ENCODE measurements at places on chromosomes 6 and 20.

DNA sequence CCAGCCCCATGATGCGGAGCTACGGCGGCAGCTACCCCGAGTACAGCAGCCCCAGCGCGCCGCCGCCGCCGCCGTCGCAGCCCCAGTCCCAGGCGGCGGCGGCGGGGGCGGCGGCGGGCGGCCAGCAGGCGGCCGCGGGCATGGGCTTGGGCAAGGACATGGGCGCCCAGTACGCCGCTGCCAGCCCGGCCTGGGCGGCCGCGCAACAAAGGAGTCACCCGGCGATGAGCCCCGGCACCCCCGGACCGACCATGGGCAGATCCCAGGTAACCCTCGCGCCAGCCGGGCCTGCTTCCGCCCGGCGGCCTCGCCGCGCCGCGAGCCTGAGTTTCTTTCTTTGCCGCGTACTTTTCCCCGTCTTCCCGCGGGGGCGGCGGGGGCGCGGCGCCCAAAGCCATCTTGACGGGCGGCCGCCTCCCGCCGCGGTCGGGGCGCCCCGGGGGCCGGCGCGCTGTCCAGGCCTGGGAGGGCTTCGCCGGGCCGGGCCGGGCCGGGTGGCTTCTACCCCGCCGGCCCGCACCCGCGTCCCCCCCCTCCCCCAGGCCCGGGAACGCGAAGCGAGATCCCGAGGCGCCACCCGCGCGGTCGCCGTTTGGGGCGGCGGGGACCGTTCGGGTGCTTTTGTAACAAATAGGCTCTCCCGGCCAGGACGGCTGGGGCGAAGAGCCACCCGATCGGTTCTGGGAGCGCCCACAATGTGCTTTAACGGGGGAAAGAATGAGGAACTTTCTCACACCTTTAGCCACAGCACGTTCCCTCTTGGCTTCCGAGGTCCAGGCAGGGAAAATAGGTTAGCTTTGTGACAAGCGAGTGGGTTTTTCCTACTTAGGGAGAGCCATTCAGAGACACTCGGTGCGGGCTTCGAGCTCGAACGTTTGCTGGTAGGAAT is 2.3 kb downstream of the ARID1B start:
- H3K27me3 ChIP-seq, result no peaks in the 10 kb centered on the region
- peak overlapping the region; percentile 99 for H3K4me3 ChIP-seq
- no peaks in the 10 kb centered on the region for H3K36me3 ChIP-seq
- peak overlapping the region; percentile 15 for H3K27ac ChIP-seq
- DNase-seq, result peak; percentile 46
- peaks cover 5% of the 10 kb centered on the region for H3K4me1 ChIP-seq

- H3K27ac ChIP-seq, result no peak overlapping the region
- H3K4me3 ChIP-seq, result peak overlapping the region; percentile 69
- H3K36me3 ChIP-seq, result peaks cover 4% of the 10 kb centered on the region
These were observed 838 bp downstream of the STMN3 start for GRCh38 chr20:63652192-63652980.

- no peaks in the 10 kb centered on the region for H3K4me1 ChIP-seq
- H3K27me3 ChIP-seq, result no peaks in the 10 kb centered on the region
- no peak overlapping the region for H3K4me3 ChIP-seq
- H3K27ac ChIP-seq, result no peak overlapping the region
- no peaks in the 10 kb centered on the region for H3K36me3 ChIP-seq
These were observed 37.5 kb upstream of the TMEM170B start for GRCh38 chr6:11500008-11500407.

DNA sequence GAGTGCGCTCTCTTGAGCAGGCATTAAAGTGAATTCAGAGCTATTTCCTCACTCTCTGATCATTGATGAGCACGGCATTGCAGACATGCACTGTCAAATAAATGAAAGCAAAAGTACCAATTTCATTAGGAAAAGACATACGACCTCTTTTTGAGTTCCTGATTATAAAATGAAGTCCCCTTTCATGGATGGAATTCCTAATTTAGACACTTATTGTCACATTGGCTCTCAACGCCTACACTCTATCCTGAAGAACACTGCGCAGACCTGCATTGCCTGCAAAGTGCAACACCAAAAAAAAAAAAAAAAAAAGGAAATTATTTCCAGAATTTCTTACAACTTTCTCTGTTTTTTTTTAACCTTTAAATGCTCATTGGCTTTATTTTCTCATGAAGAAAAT is 1.6 kb downstream of the ADGRB3 start:
- H3K4me1 ChIP-seq, result peaks cover 3% of the 10 kb centered on the region
- H3K4me3 ChIP-seq, result no peak overlapping the region
- peaks cover 65% of the 10 kb centered on the region for H3K27me3 ChIP-seq
- no peak overlapping the region for H3K27ac ChIP-seq
- no peak for DNase-seq

- peaks cover 13% of the 10 kb centered on the region for H3K27me3 ChIP-seq
- H3K4me1 ChIP-seq, result peaks cover 1% of the 10 kb centered on the region
- DNase-seq, result no peak
- H3K36me3 ChIP-seq, result no peaks in the 10 kb centered on the region
These were observed 58.2 kb downstream of the SMOC2 start for GRCh38 chr6:168499045-168499650.

DNA sequence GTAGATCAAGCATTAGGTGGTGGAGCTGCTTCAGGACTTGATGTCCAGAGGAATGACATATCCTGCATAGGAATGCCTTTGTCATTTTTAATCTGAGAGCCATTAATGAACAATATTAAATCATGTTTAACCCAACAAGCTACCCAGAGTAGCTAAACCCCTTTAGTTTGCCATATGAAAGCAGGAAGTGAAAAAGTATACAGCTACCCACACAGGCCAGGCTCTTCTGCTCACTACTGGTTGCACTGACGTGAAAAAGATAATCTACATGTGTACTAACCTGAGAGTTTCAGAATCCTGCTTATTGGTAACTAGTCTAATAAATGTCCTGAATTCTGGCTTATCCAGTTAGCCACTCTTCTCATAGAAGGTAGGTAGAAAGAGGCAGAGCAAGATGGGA is 19.9 kb downstream of the GLYATL3 start:
- H3K27ac ChIP-seq, result no peak overlapping the region
- DNase-seq, result no peak
- no peaks in the 10 kb centered on the region for H3K36me3 ChIP-seq
- H3K4me3 ChIP-seq, result no peak overlapping the region
- no peaks in the 10 kb centered on the region for H3K27me3 ChIP-seq
- H3K4me1 ChIP-seq, result no peaks in the 10 kb centered on the region

DNA sequence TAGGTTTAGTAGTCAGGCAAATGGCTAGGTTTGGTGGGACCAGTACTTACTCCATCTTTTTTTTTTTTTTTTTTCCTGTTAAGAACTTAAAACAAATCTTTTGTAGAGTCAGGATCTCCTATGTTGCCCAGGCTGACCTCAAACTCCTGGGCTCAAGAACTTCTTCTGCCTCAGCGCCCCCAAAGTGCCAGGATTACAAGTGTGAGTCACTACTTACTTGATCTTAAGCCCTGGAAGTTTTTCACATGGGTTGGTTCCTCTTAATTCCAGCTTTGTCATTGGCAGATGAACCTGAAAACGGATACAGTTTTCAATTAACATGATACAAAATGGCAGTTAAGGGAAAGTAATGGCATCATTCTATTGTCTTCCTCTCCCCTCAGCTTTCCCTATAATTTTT is 179.4 kb upstream of the JAG1 start:
- H3K27me3 ChIP-seq, result no peaks in the 10 kb centered on the region
- no peak overlapping the region for H3K27ac ChIP-seq
- peaks cover 5% of the 10 kb centered on the region for H3K4me1 ChIP-seq
- H3K4me3 ChIP-seq, result no peak overlapping the region
- no peaks in the 10 kb centered on the region for H3K36me3 ChIP-seq
- DNase-seq, result no peak

- no peak for DNase-seq
- no peak overlapping the region for H3K27ac ChIP-seq
- H3K4me1 ChIP-seq, result no peaks in the 10 kb centered on the region
These were observed 36.4 kb downstream of the SMLR1 start for GRCh38 chr6:130863415-130864230.

- H3K4me3 ChIP-seq, result no peak overlapping the region
- peaks cover 13% of the 10 kb centered on the region for H3K4me1 ChIP-seq
- no peaks in the 10 kb centered on the region for H3K27me3 ChIP-seq
- H3K27ac ChIP-seq, result peak overlapping the region; percentile 91
These were observed 23.4 kb upstream of the CCN5 start for GRCh38 chr20:44691424-44692423.

DNA sequence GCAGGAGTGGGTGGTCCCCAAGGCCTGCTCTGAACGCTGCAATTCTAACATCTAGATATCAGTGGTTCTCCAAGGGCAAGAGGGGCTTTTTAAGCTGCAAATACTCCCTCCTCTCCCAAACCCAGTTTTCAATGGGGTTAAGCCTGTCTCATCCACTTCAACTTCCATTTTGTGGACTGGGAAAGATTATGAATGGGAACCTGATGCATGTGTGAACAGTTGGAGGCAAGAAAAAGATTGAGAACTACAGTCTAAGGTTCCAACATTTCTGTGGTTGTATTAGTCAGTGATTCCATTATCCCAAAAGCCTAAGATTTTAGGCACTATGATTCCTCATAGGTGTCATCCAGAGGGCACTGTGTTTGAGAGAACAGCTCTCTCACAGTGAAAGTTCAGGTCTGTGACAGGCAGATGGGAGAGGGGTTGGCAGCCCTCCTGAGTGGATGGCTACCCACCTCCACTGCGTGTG is 53.7 kb downstream of the HNF4A start:
- H3K4me1 ChIP-seq, result peaks cover 7% of the 10 kb centered on the region
- DNase-seq, result no peak
- H3K27me3 ChIP-seq, result peaks cover 59% of the 10 kb centered on the region
- H3K27ac ChIP-seq, result no peak overlapping the region
- H3K4me3 ChIP-seq, result no peak overlapping the region

DNA sequence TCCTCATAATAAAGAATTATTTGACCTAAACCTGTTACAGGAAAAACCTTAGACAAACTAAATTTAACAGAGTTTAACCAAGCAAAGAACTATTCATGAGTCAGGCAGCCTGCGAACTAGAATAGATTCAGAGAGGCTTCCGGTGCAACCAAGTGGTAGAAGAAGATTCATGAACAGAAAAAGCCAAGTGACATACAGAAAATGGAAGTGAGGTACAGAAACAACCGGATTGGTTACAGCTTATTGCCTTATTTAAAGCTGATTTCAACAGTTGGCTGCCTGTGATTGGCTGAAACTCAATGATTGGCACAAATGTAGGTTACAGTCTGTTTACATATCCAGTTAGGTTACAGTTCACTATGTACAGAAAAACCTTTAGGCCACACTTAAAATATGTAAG is 10.1 kb downstream of the PPP1R3G start:
- peak; percentile 74 for DNase-seq
- peaks cover 3% of the 10 kb centered on the region for H3K36me3 ChIP-seq
- H3K4me3 ChIP-seq, result no peak overlapping the region
- H3K27ac ChIP-seq, result peak overlapping the region; percentile 77

GRCh38 chr6:79385893-79386292 is 151.3 kb downstream of the LCA5 start:
- H3K36me3 ChIP-seq, result no peaks in the 10 kb centered on the region
- no peak overlapping the region for H3K27ac ChIP-seq
- no peak overlapping the region for H3K4me3 ChIP-seq

- no peak for DNase-seq
- H3K27ac ChIP-seq, result no peak overlapping the region
- peaks cover 51% of the 10 kb centered on the region for H3K36me3 ChIP-seq
- H3K4me1 ChIP-seq, result no peaks in the 10 kb centered on the region
These were observed 10.5 kb downstream of the AURKA start for GRCh38 chr20:56381501-56381900.

- no peaks in the 10 kb centered on the region for H3K36me3 ChIP-seq
- no peak overlapping the region for H3K27ac ChIP-seq
- no peak for DNase-seq
- no peak overlapping the region for H3K4me3 ChIP-seq
- H3K4me1 ChIP-seq, result no peaks in the 10 kb centered on the region
- no peaks in the 10 kb centered on the region for H3K27me3 ChIP-seq
These were observed 218.1 kb upstream of the MCHR2 start for GRCh38 chr6:100212131-100212530.

DNA sequence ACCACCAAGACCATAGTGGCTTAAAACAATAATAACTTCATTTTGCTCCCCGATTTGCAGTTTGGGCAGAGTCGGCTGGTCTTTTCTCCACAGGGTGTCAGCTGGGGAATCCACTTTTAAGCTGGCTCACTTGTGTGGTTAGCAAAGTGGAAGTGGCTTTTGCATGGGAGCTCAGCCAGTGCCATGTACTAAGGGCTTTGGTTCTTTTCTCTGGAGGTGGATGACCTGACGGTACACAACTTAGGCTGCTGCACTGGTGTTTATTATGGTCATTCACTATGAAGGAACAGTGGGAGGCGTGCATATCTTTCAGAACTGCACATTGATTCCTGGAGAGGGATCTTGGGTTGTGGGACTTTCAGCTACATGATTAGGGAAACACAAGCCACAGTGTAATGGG is 141.0 kb downstream of the OR2B2 start:
- H3K4me1 ChIP-seq, result peaks cover 2% of the 10 kb centered on the region
- no peak overlapping the region for H3K27ac ChIP-seq
- H3K4me3 ChIP-seq, result no peak overlapping the region
- H3K27me3 ChIP-seq, result peaks cover 40% of the 10 kb centered on the region
- H3K36me3 ChIP-seq, result no peaks in the 10 kb centered on the region

GRCh38 chr6:63395381-63395780 is 75.6 kb upstream of the LGSN start:
- H3K4me1 ChIP-seq, result no peaks in the 10 kb centered on the region
- H3K36me3 ChIP-seq, result no peaks in the 10 kb centered on the region
- no peak overlapping the region for H3K4me3 ChIP-seq
- no peak for DNase-seq
- no peak overlapping the region for H3K27ac ChIP-seq
- H3K27me3 ChIP-seq, result no peaks in the 10 kb centered on the region

DNA sequence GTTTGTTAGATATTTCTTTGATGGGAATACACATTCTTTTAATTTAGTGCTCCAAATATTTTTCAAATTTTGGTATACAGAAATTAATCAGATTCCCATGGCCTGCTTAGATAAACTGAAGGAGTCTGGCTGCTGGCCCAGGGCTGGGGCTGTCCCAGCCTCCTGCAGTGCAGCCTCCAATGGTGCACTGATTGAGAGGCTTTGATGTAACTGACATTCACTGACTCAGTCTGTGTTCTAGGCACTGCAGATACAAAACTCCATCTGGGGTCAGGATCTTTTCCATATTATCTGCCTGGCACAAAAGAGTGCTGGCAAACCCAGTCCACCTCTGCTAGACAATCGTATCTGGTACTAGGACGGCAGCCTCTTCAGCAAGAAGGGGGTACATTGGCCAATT is 64.8 kb downstream of the GRIK2 start:
- H3K27me3 ChIP-seq, result no peaks in the 10 kb centered on the region
- H3K4me3 ChIP-seq, result no peak overlapping the region
- no peaks in the 10 kb centered on the region for H3K36me3 ChIP-seq
- H3K27ac ChIP-seq, result no peak overlapping the region
- no peak for DNase-seq
- H3K4me1 ChIP-seq, result no peaks in the 10 kb centered on the region

DNA sequence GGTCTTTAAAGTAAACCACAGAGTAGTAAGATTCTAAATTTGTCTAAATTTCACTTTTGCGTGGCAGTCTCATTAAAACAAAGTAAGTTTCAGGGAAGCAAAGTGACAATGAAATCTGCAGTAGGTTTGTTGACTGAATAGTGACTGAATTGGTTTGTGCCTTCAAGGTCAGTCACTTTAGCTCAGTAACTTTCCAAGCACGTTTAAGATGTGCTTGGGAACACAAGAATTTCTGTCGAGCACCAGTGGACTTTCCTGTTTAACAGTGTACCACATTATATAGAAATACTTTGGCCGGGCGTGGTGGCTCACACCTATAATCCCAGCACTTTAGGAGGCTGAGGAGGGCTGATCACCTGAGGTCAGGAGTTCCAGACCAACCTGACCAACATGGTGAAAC is 1.7 kb upstream of the CD24 start:
- peaks cover 52% of the 10 kb centered on the region for H3K27me3 ChIP-seq
- peaks cover 20% of the 10 kb centered on the region for H3K4me1 ChIP-seq
- no peak overlapping the region for H3K4me3 ChIP-seq
- H3K27ac ChIP-seq, result no peak overlapping the region
- H3K36me3 ChIP-seq, result no peaks in the 10 kb centered on the region

Measured in mesenchymal stem cell (in vitro differentiated cells and primary cell).